Stimulated activated CD8-positive, alpha-beta memory T cell treated with anti-CD3 and anti-CD28 coated beads, Interleukin-15, amount 100 ng/mL, for 4 hours (primary cell): ENCODE measurements at places on chromosomes 4 and X.

DNA sequence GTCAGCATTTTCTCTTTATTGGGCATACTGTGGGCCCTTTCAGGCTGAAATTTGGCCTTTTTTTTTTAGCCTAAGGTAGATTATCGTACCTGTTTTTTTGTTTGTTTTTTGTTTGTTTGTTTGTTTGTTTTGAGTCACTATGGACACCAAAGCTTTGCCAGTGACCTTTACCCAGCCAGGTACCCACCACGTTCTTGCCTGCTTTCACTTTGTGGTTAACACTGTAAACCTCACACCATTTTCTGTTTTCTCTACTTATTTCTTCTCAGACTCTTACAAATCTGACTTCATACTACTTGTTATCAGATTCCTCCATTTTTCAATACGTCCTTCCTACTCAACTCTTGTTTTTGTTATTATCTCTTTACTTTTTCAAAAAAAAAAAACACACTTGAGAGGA lies 81.5 kb downstream of the ZNF674 start:
- DNase-seq: no peak

DNA sequence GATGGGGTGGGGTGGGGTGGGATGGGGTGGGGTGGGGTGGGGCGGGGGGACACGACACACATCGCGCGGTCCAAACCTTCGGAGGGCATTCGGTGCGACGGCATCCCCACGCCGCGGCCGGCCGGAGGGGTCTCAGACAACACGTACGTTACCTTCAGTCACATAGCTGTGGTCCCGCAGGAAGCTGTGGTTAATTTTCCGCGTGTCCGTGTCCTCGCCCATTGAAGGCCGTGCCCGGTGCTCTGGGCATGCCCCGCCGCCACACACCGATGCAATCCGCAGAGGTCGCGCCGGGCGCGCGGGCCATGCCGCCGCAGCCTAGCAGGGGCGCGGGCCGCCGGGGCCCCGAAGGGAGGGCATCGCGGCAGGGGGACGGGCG lies 417 bp downstream of the PPP2R2C start:
- DNase-seq: no peak

DNA sequence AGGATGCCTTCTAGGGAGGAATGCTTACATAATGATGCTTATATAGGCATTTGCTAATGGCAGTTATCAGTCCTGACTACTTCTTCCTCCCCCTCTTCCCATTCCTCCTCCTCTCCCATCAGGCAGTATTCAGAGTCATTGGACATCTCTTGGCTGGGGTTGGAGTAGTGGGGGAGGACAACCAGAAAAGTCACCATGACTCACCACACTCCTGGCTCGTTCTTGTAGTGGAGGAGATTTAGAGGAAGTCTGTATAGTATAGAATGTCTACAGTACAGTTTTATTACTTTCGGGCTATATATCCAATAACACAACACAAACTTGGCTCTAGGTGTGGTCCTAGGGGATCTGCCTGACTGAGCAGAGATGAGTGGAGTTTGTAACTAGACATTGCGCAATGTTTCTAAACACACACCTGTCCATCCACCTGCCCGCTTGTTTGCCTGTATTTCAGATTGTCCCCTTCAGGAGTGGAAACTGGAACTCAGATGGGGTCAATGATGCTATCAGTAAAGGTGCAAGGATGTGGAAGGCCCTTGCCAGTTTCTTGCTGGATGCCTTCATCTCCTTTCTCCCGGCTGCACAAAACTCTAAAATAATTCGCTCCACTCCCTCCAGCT lies 27.9 kb upstream of the KIAA1210 start:
- no peak for DNase-seq

- DNase-seq: no peak
Observed at GRCh38 chrX:120269373-120270035, 18.9 kb downstream of the ZBTB33 start.

- DNase-seq: no peak
Observed at GRCh38 chr4:145014365-145014764, 83.6 kb downstream of the ANAPC10 start.

DNA sequence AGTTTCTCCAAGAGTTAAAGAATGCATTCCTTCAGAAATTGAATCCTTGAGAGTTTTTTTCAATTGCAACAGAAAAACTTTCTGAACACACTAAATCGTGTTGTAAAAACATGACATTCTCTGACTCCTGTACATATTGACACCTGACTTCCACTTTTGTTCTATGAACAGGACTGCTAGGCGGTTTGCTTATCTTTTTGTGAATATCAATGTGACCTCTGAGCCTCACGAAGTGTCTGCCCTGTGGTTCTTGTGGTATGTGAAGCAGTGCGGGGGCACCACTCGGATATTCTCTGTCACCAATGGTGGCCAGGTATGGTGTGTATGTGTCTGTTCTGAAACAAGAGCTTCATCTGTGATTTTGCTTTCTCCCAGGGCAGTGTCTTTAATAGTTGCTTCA lies 71.9 kb downstream of the MAOA start:
- DNase-seq: no peak

GRCh38 chr4:54482529-54483200 lies 175.1 kb upstream of the KIT start:
- DNase-seq: no peak

DNA sequence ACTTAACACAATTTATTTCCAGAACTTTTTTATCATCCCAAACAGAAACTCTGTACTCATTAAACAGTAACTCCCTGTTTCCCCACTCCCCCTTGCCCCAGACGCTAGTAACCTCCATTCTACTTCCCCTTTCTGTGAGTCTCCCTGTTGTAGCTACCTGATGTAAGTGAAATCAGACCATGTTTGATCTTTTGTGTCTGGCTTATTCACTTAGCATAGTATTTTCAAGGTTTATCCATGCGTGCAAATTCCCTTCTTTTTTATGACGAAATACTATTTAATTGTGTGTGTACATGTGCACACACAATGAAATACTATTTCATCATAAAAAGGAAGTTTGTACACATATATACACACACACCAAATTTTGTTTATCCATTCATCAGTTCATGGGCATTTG lies 5.2 kb downstream of the PKD2 start:
- DNase-seq: no peak

DNA sequence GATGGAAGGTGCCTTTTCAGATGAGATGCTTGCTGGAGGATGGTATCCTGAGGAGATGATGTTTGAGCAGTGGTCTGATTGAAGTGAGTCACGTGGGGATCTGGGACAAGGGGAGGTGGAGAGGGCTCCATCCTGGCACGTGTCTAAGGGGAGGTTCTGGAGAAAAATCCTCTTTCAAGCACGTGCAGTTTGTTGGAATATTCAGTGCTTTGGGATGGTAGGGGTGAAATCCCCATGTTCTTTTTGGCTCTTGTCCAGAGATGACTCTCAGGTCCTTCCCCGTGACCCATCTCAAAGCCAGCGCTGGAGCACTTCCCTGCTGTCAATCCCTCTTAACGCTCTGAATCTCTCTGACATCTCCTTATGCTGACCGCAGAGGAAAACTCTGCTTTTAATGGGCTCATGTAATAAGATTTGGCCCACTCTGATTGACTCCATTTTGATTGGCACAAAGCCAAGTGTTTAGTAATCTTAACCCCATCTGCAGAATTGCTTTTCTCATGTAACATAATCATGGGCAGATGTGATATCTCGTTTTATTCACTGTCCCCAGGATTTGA lies 10.8 kb upstream of the KLKB1 start:
- no peak for DNase-seq

DNA sequence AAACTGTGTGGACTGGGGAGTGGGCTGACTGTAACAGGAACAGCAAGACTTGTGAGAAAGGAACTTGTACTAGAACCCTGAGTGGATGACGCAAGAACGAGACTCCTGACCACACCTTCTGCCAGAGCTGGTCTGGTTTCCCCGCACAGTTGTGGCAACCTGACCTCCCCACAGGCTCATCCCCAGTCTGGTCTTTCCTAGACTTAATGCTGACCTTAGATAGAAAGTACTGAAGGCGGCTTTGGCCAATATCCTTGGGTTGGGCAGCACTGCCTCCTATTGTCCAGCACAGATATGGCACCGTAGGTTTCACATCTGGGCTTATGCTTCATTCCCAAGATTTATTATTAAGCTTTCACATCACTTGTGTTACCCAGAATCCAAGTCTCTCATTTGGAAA lies 137.8 kb upstream of the FRG1 start:
- DNase-seq: no peak

DNA sequence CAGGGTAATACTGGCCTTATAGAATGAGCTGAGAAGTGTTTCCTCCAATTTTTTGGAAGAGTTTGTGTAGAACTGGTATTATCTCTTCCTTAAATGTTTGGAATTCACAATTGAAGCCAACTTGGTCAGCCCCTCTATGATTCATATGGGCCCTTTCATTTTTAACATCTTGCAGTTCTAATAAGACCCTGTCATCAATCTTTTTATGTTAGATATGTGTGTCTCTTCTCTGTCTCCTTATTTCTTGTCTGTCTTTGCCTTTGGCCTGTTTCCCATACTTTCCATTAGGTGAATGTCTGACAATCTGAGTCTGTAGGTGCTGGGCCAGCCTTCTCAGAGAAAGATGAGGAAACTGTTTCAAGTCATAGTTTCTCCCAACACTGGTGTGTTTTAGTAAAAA lies 88.7 kb downstream of the SLC16A2 start:
- DNase-seq: no peak

DNA sequence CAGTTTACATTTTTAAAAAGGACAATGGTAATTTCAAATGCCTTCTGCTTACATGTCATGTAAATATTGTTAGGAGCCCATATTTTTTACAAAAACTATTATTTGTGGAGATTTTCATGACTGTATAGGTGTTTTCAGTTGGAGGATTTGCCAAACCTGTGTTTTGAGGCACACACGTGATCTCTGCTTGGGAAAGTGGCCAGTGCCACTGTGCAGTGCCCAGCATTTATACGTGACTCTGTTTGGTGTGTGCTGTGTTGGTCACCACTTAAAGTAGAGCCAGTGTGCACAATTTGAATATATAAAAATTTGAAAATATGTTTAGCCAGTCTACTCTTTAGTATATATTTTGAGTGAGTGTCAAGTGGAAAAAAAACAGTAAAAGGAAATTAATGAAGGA lies 26.8 kb upstream of the NAP1L5 start:
- no peak for DNase-seq

DNA sequence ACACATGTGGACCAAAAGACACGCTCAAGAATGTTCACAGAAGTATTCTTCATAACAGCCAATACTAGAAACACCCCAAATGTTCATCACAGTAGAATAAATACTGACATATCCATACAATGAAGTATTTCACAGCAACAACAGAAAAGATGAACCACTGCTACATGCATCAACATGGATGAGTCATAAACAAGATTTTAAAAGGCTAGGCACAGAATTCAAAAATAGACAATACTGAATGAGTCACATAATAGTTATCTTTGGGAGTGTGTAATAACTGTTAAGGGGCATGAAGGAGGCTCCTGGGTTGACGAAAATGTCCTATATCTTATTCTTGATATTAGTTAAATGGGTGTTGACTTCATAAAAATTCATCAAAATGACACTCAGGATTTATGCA lies 43.5 kb downstream of the CLOCK start:
- DNase-seq: no peak

GRCh38 chrX:74493806-74494205 lies 72.5 kb downstream of the SLC16A2 start:
- DNase-seq: no peak

- DNase-seq: no peak
Observed at GRCh38 chr4:5660185-5660584, 48.2 kb downstream of the EVC2 start.

DNA sequence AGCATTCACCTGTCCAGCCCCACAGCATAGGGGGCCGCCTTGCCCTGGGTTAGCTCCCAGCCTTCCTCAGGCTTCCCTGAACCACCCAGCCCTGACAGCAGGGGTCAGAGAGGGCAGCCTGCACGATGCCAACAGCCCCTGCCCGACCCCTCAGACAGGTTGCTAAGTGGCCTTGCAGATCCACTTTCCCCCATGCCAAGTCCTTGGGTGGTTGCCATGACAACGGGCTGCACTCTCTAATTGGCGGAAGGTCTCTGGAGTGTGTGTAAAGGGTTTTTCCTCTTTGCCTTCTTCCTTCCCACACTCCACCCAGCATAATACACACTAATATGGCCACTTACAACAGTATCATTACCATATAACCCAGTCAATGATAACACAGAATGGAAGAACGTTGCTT lies 99.6 kb upstream of the AFAP1 start:
- DNase-seq: no peak

GRCh38 chr4:65340382-65341109 lies 329.7 kb downstream of the EPHA5 start:
- DNase-seq: no peak

DNA sequence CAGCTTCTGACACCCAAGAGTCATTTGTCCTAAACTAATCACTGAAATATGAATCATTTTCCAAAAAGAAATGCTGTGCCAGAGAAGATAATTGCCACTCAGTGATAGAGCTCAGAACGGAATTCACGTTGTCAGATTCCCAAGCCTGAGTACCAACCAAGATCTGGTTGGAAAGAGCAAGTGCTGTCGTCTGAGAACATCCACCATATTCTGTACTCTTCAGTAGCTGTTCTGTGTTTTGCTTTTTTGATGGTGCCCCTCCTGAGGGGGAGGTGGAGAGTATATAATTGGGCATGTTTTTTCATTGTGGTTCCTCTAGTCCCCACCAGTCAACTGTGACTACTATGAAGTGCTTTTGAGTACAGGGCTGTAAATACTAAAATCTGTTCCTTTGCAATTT lies 13.2 kb downstream of the RUFY3 start:
- DNase-seq: no peak

DNA sequence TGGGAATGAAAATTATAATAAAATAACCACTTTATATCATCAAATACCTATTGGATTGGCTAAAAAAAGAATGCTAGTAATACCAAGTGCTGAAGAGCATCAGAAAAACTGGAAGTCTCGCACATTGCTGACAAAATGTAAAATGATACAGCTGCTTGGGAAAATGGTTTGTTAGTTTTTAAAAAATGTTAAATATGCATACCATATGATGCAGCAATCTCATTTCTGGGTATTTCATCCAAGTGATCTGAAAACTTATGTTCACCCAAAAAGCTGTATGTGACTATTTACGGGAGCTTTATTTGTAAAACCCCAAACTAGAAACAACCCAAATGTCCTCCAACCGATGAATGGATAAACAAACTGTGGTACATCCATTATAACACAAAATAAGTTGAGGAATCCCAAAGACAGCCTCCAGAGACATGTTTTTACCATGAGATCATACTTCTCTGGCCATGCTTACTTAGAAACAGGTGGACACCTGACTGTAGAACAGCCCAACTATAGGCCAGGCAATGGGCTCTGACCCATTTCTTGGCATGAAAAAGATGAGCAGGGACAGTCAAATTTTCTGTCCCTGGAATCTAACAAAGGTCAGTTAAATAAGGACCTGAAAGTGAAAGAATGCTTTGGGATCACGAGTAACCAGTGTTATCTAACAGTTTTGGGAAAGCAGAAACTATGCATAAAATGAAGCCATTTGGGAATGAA lies 47.5 kb upstream of the FAM120C start:
- no peak for DNase-seq

GRCh38 chrX:110588853-110589252 lies 206.8 kb downstream of the CHRDL1 start:
- no peak for DNase-seq

GRCh38 chrX:144335402-144335801 lies 451.5 kb downstream of the UBE2NL start:
- DNase-seq: no peak
